ENCODE measurements at places on chromosomes 12 and 14. TPM values are rescaled to one million over a fixed set of nuclear protein-coding genes. Genes with fewer than 3 reads are reported as not detected.

DNA sequence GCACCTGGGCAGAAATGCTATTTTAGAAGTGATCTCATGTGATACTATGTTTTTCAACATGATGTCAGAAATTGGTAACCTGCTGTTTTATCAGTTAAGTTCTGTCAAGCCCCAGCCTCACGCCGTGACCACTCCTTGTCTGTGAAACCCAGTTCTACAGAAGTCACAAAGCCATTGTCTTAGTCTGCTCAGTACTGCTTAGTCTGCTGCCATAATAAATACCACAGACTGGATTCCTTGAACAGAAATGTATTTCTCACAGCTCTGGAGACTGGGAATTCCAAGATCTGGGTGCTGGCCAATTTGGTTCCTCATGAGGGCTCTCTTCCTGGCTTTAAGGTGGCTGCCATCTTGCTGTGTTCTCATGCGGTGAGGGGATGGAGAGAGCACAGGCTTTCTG is 176.9 kb downstream of the PRKCH start:
- H3K4me1 ChIP-seq: peaks cover 8% of the 10 kb centered on the region
- no peak for DNase-seq
- no peaks in the 10 kb centered on the region for H3K27me3 ChIP-seq
- H3K4me3 ChIP-seq: no peak overlapping the region

GRCh38 chr12:21324551-21324950 is 10.2 kb downstream of the SLCO1A2 start:
- H3K4me1 ChIP-seq: peaks cover 8% of the 10 kb centered on the region
- no peaks in the 10 kb centered on the region for H3K27me3 ChIP-seq
- DNase-seq: no peak
- no peak overlapping the region for H3K27ac ChIP-seq

DNA sequence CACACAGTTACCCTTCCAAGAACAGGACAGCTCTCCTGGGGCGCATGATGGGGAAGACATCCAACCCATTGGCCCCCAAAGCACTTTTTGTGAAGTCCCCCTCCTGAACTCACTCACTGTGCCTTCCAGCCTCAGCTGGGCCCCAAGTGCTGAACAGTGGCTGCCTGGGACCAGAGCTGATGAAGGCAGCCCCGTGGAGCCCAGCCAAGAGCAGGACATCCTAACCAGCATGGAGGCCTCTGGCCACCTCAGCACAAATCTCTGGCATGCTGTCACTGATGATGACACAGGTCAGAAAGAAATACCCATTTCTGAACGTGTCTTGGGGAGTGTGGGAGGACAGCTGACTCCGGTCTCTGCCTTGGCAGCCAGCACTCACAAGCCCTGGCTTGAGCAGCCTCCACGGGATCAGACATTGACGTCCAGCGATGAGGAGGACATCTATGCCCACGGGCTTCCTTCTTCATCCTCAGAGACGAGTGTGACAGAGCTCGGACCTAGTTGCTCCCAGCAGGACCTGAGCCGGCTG is 72.0 kb downstream of the TECPR2 start:
- peak overlapping the region; percentile 27 for H3K27ac ChIP-seq
- H3K4me1 ChIP-seq: peaks cover 13% of the 10 kb centered on the region
- no peaks in the 10 kb centered on the region for H3K27me3 ChIP-seq
- no peak for DNase-seq

GRCh38 chr14:37497422-37497821 is 97.6 kb downstream of the FOXA1 start:
- no peak overlapping the region for H3K27ac ChIP-seq
- DNase-seq: no peak
- no peak overlapping the region for H3K4me3 ChIP-seq
- no peaks in the 10 kb centered on the region for H3K4me1 ChIP-seq
- H3K27me3 ChIP-seq: no peaks in the 10 kb centered on the region

NDUFA9 gene
- total RNA-seq: 71.6 TPM

GZMH gene
- total RNA-seq: not detected

FANCM gene
- total RNA-seq: 19.0 TPM

RERGL gene
- total RNA-seq: not detected
